Amniotic stem cell (primary cell): ENCODE measurements at places on chromosomes 2 and 18.
A peak's percentile ranks its signal among the peaks of the same experiment; 100 is the strongest.

DNA sequence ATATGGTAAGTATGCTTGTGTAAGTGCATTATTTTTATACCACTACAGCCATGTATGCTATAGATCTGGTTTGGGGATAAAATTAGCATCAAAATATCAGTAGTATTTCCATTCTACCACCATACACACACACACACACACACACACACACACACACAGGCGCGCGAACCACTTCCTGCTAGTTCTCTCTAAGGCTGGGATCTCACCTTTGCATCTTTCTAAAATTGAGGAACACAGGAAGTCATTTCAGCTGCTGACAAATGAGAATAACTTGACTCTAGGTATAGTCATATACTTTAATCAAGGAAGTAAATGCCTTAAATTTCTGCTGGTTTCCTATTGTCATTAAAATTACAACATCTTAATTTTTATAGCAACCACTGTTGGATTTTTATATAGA lies 72.5 kb downstream of the RBM43 start:
- DNase-seq, result no peak

- no peak for DNase-seq
Measured at GRCh38 chr18:39574897-39575296, 2009.3 kb upstream of the CELF4 start.

DNA sequence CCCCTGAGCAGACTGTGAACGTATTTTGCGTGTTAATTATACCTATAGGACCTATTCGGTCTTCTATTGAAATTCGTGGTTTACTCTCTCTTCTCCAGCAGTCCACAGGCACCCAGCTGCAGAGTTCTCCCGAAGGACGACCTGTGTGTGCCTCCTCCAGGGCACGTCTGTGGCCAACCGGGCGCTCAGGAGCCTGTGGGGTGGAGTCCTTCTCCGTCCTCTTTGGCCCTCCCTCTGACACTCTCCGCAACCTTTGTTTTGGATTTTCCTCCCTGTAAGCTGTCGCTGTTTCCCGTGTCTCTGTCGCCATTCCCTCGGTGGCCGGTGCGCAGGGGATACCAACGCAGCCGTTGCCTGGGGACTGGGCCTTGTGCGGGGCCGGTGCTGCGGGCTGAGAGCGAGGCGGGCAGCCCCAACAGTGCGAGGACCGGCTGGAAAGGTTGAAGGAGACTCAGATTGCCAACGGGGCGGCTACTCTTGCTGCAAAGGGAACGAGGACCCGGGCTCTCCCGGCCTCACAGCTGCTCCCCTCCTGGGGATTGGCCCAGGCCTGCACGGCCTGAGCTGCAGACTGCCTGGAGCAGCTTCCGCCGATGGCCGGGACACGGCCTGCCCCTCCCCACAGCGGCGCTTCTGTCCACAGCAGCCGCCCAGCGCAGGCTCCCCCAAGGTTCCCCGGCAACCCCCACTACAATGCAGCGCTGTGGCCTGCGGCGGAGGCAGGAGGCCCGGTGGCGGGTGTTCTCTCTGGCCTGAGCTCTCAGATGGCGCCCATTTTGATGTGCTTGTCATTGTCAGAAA lies 221.0 kb downstream of the MTX2 start:
- DNase-seq, result no peak

DNA sequence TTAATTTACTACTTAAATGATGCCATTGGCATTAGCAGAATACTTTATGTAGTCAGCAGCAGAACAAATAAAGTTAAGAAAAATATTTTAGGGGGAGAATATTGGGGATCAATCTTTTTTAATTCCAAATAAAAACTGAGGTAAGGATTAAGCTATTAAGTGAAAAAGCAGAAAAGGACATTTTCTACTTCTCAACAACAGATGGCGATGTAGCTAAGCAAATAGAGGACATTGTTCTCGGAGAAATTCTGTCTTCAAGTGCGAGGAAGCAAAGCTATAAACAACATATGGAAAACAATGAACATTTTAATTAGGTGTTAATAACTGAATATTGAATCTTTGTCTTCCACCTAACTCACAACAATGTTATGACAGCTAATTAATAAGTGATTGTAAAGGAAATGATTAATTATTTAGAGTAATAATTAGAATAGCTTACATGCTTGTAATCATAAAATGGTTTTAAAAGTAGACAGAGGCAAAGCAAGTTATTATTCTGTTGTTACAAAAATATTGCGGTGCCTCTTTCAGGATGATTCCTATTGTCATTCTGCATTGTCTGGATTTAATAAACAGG lies 32.9 kb upstream of the CCDC93 start:
- peak; percentile 29 for DNase-seq

- no peak for DNase-seq
Measured at GRCh38 chr2:28216331-28216730, 176.3 kb upstream of the FOSL2 start.

DNA sequence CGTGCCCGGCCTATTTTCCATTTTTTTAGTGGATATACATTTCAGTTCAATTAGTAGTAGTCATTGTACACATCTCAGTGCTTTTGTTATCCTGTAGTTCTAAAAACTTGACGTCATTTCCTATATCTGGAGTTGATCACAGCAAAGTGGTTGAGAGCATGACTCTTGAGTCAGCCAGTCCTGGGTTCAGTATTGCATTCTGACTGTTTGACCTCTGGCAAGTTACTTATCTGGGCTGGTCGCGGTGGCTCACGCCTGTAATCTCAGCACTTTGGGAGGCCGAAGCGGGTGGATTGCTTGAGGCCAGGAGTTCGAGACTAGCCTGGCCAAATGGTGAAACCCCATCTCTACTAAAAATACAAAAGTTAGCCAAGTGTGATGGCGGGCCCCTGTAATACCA lies 50.4 kb upstream of the PPM1B start:
- no peak for DNase-seq

GRCh38 chr2:64419596-64420165 lies 34.3 kb upstream of the LGALSL start:
- DNase-seq, result no peak

GRCh38 chr18:79327199-79327721 lies 68.5 kb upstream of the NFATC1 start:
- no peak for DNase-seq

GRCh38 chr18:36149514-36150289 lies 20.0 kb downstream of the ELP2 start:
- no peak for DNase-seq
